ENCODE measurements at places on chromosomes 3 and 15.

- DNase-seq = peak; percentile 28
Measured at GRCh38 chr15:64640146-64640871, 135.1 kb downstream of the RBPMS2 start.

DNA sequence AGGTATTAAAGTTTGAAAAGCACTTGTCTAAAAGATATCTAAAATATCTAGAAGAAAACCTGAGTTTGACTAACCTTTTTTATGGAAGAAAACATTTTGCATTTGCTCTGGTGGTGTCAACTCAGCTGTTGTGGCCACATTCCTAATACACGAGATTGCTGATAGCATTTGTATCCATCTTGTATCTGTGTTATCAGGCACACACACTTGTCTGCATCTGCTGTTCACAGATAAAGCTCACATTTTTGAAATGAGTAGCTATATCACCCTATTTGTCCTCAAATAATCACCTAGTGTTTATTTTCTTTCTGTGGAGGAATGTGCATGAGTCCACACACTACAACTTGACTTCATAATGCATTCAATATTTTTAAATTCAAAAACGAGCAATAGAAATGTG lies 632.3 kb upstream of the NR2F2 start:
- no peak for DNase-seq

- DNase-seq = no peak
Measured at GRCh38 chr15:67955252-67955651, 98.9 kb upstream of the PIAS1 start.

DNA sequence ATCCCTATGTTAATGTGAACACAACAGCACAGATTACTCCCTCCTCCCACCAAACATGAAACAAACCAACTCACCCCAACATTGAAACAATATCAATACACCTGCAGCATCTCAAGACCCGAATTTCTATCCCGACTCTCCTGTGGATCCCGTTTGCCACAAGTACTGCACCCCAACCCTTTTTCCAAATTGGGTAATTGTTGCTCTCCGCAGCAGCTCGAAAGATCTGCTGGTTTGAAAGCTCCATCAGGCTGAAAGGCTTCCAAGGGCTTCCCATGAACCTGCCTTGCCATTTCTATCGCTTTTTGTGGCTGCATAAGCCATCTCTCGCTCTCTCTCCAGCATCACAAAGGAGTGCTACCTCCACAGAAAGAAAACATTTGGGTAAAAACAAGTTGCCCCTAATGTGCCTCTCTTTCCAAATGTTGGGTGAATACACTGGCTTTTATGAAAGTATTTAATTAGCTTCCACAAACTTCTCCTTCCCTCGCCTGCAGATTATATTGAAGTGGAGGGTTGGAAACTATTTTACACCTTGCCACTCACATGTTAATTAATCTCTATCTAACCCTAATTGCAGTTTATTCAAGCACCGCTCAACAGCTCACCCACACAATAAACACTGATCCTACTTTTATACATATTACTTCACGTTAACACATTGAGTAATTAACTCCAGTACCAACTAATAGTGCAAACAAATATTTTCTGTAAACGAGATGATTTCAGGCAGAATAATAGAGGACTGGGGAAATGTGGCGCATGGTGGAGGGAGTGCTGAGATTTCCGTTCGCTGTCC lies 2.5 kb upstream of the FEZF2 start:
- no peak for DNase-seq

GRCh38 chr3:152830245-152830644 lies 4.7 kb upstream of the P2RY1 start:
- DNase-seq = no peak

GRCh38 chr3:60463685-60464084 lies 787.6 kb downstream of the FHIT start:
- no peak for DNase-seq

DNA sequence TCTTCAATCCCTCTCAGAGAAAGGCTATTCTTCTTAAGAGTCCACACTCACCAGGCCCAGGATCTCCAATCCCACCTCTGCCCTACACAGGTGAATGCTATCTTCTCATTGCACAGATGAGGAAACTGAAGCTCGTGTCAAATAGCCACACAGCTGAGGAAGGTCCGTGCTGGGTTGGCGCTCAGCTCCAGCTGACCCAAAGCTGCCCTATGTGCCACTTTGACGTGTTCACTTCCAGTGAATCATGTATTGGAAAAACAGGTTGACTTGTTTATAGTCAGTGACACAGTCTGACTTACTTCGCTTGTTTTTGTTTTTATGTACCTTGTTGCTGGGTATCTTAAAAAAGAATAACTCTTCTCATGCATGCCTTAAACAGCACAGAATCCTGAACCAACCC lies 32.4 kb upstream of the ALDH1A3 start:
- no peak for DNase-seq

- peak; percentile 11 for DNase-seq
Measured at GRCh38 chr3:21274079-21274571, 476.9 kb downstream of the ZNF385D start.

DNA sequence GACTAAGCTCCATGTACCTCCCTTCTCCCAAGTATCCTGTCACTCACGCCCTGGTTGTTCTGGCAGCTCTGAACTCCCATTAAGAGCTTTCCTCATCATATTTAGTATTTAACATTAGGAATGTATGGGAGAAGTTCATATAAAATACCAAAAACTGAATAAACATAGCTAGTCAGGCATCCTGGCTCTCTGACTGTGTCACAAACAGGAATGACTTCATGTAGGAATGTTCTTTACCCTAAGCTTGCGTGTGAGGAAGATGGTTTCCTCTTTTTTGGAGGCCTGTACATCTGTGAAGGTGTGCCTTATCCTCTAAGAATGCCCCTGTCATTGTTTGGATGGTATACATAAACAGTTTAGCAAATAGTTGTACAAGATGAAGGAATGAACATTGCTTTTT lies 38.6 kb downstream of the SEMA6D start:
- DNase-seq = no peak

- peak; percentile 98 for DNase-seq
Measured at GRCh38 chr15:51576911-51577500, 45.6 kb downstream of the DMXL2 start.

DNA sequence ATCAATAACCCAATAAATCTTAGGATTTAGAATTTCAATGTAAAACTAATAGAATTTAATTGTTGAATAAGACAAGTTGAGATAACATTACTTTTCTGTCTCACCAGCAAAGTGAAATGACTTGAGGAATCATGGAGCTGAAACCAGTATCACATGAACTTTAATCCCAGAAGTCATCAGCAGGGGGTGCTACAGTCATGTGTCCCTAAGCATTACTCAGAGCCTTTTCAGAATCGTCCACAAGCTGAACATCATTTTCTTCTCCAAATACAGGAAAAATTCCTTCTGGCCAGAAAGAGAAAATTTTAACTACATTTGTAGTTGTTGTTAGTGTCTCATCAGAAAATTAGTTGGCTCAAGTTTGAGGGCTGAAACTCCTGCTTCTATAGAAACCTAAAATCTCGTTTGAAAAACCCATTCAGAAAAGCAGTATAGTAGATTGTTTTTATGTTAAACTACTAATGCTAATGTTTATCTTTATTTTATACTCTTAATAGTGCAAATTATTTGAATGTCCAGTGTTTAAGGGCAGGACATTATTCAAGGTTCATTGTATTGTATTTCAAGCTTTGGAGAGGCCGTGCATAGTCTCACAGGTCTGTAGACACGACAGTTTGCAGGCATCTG lies 384.1 kb downstream of the PLOD2 start:
- peak; percentile 70 for DNase-seq

- peak; percentile 43 for DNase-seq
Measured at GRCh38 chr15:88894819-88895767, at the start of gene HAPLN3. Gene HAPLN3 (minus strand): TSS chr15:88895544. CDS start chr15:88887298, 8,246 bp downstream.

DNA sequence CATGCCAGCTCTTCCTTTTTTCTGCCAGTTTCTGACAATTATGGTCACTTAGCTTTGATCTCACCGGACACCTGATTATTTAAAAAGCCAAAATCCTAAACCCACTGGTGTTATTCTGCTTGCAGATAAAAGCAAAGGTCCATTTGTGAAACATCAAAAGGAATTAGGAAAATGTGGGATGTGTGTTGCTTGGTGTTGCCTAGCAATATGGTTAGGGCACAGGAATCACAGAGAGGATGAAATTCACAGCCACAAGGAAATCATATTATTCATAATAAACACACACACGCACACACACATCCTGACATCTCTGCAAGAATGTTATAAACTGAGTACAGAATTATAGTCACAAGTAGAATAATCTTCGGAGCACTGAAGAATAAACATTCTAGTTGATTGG lies 89.3 kb upstream of the BHLHE40 start:
- no peak for DNase-seq

DNA sequence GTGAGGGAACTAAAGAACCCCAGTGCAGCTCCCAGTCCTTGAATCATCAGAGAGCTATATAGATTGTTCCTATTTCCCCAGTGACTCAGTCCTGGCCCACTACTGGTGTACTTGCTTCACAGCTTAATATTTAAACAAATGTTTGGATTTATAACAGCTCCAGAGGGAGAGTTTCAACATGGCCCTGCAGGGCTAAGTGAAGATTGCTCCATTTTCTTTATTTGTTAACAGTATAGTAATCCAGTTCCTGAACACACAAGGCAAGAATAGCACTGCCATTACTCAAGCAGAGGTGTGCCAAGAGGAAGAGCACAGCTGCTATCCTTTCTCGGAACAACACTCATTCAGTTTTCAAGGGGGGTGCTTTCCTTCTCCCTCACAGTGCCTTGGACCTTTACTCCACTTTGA lies 6.5 kb downstream of the SQOR start:
- DNase-seq = peak; percentile 97

DNA sequence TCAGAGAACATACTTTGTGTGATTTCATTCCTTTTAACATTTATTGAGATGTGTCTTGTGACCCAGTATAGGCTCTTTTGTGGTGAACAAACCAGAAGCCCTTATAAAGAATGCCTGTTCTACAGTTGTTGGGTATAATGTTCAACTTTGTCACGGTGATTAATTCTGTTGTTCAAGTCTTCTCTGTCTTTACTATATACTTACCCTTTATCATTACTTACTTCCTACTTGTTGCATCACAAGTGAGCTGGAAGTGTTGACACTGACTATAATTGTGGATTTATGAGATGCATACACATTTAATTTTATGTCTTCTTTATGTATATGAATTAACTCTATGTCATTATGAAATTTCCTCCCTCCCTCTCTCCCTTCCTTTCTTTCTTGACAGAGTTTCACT lies 59.7 kb upstream of the TBL1XR1 start:
- peak; percentile 29 for DNase-seq

DNA sequence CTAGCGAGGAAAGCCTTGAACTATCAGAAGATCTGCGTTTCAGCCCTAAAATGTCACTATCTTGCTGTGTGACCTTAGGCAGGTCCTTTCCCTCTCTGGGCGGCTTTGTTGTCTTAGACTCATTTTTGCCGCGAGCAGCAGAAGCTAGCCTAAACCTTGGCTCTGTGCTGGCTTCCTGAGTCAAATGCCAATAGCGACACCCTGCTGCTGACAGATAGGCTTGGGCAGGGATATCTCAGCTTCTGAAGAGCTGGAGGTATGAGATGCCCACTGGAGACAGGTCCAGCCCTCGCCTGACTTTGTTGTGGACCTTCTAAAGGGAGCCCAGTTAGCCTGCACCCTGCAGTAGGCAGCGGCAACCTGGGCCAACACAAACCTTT lies 1.3 kb downstream of the ADAMTSL3 start:
- no peak for DNase-seq

- DNase-seq = no peak
Measured at GRCh38 chr3:102233881-102234280, 200.9 kb upstream of the ZPLD1 start.

DNA sequence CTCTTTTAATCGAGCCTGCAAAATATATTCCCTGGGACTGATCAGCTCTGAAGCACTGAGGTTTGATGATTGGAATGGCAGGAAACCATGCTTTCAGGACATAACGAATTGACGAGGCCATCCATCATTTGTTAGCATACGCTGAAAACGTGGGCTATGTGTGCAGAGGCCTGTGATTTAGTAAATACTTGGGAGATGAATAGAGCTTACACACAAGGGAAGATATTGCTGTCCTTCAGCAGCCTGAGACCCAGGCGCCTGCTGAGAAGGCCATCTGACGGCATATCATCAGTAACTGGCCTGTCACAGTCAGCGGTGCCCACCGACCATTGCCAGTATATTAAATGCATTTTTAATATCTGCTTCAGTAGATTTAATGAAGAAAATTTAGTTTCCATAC lies 16.2 kb downstream of the CDIN1 start:
- DNase-seq = no peak

DNA sequence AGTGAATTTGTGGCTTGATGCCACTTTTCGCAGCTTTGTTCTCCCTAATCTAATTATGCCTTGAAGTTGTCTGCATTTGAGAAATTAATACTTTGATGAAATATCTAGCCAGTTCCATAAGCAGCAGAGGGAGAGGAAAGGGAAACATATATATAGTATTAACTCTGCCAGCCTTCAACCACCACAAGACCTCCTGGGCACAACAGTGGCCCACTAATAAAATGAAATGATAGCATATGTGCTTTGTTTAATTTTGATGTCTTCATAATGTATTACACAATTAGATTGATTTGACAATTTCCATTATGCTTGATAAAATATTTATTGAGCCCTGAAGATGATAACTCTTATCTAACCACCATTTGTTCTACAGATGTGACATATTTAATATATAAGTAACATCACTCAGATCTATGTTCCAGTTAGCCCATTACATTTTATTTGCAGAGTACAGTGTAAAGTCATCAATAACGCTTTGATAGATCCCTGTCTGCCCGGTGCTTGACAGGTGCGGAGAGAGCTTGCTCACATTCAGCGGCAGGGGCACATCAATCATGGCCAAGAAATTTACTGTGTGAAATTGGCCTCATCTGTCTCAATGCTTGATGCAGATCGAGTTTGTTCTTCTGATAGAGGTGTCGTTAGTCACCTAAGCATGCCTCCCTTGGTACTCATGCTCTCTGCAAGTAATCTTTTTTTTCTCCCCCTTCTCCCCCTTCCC lies 187.4 kb downstream of the MECOM start:
- no peak for DNase-seq

DNA sequence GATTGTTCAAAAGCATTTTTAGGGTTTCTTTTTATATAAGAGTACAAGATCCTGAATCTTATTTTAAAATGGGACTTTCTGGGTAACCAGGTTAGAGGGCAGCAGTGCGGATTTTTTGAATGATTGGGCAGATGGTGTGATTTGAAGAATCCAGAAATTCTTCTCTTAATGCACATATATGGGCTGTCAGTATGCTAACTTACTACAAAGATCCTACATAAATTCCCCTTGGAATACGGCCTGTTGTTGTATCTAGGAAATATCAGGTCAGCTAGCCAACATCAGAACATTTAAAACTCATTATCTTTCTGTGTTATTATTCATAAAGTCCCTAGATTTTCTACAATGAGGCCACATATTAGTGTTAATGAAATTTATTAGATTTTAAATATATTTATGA lies 229.6 kb upstream of the TPRG1 start:
- no peak for DNase-seq

DNA sequence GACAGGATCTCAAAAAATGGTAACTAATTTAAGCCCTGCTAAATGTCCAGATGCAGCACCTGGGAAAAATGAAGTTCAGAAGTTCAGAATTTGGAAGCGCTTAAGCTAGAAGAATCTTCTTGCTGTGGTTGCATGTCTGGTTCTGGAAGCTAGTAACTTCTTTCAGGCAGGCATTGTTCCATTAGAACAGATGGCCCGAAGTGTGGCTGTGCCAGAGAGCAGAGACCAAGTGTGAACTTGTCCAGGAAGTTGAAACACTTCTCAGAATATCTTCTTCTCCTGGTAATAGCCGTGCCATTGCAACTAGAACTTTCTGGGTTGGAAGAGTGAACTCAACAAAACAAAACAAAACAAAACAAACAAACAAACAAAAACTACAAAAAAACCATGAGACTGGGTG lies 80.0 kb downstream of the MITF start:
- no peak for DNase-seq

GRCh38 chr3:159186581-159186980 lies 384.7 kb downstream of the MFSD1 start:
- DNase-seq = no peak

Measured in fibroblast of villous mesenchyme (primary cell).